PC-9 (cell line): ENCODE measurements at places on chromosomes 3 and 15.

GRCh38 chr3:119759962-119760361, 21.9 kb upstream of the NR1I2 start:
- no peaks in the 10 kb centered on the region for H3K27me3 ChIP-seq
- DNase-seq, result no peak
- no peaks in the 10 kb centered on the region for H3K4me1 ChIP-seq
- H3K36me3 ChIP-seq, result no peaks in the 10 kb centered on the region

- no peak overlapping the region for H3K27ac ChIP-seq
- H3K4me1 ChIP-seq, result no peaks in the 10 kb centered on the region
- no peak overlapping the region for H3K4me3 ChIP-seq
- peaks cover 4% of the 10 kb centered on the region; the same call in 1 of the 2 replicates for H3K36me3 ChIP-seq
Observed at GRCh38 chr3:185479373-185479945, 19.4 kb downstream of the TMEM41A start.

DNA sequence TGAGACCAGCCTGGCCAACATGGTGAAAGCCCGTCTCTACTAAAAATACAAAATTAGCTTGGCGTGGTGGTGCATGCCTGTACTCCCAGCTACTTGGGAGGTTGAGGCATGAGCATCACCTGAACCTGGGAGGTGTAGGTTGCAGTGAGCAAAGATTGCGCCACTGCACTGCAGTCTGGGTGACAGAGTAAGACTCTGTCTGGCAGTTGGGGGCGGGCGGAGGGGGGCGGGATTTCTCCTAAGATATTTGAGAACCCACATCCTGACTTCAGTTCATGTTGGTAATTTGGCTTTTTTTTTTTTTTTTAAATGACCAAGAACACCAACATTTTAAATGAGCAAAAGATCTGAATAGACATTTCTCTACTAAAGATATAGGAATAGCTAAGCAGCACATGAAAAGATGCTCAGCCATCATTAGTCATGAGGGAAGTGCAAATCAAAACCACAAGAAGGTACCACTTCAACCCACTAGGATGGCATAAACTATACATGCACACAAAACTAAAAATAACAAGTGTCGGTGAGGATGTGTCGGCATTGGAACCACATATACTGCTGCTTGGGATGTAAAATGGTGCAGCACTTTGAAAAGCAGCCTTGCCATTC, 75.6 kb upstream of the LMOD3 start:
- no peak for DNase-seq
- peaks cover 9% of the 10 kb centered on the region; the same call in 1 of the 2 replicates for H3K36me3 ChIP-seq
- H3K4me1 ChIP-seq, result peaks cover 27% of the 10 kb centered on the region
- peak overlapping the region; percentile 83 for H3K4me3 ChIP-seq
- H3K27ac ChIP-seq, result peak overlapping the region; percentile 97; the same call in 1 of the 2 replicates

- H3K4me1 ChIP-seq, result peaks cover under 1% of the 10 kb centered on the region; the same call in 1 of the 2 replicates
- H3K36me3 ChIP-seq, result no peaks in the 10 kb centered on the region
- no peak overlapping the region for H3K27ac ChIP-seq
- H3K4me3 ChIP-seq, result no peak overlapping the region
Observed at GRCh38 chr3:177764377-177764912, 567.2 kb upstream of the TBL1XR1 start.

GRCh38 chr3:53842436-53843194, 3.6 kb downstream of the CHDH start:
- DNase-seq, result no peak
- no peak overlapping the region for H3K27ac ChIP-seq
- no peak overlapping the region for H3K4me3 ChIP-seq
- H3K4me1 ChIP-seq, result no peaks in the 10 kb centered on the region

- no peaks in the 10 kb centered on the region for H3K4me1 ChIP-seq
- no peaks in the 10 kb centered on the region for H3K27me3 ChIP-seq
- DNase-seq, result no peak
Observed at GRCh38 chr3:28103861-28104260, 137.6 kb upstream of the CMC1 start.

- no peak overlapping the region for H3K27ac ChIP-seq
- H3K36me3 ChIP-seq, result no peaks in the 10 kb centered on the region
- H3K4me3 ChIP-seq, result no peak overlapping the region
- DNase-seq, result no peak
- no peaks in the 10 kb centered on the region for H3K4me1 ChIP-seq
- H3K27me3 ChIP-seq, result no peaks in the 10 kb centered on the region
Observed at GRCh38 chr3:145124900-145125678, 1035.9 kb downstream of the PLOD2 start.
